ENCODE measurements at places on chromosomes 2 and 18. TPM values are rescaled to one million over a fixed set of nuclear protein-coding genes. Genes with fewer than 3 reads are reported as not detected.
A peak's percentile ranks its signal among the peaks of the same experiment; 100 is the strongest.

GRCh38 chr2:14656146-14656545 is 23.6 kb downstream of the LRATD1 start:
- no peak for DNase-seq

DNA sequence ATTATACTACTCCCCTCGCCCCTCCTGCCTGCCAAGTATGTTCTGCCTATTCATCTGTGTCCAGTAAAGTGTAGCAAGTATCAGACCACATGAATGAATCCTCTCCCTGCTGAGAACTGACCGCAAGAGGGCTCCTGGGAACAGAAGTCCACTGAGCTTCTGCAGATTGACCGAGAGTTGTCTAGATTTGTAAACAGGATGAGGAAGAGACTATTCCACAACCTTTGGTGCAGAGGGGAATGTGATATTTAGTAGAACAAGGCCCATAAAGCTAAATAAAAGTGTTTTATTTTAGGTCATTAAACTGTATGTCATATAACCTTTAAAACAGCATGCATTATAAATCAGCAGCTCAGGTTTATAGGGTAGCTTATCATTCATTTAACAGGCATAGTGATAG is 377.0 kb downstream of the DCC start:
- DNase-seq: peak; percentile 37

LRRTM1 gene
- polyA plus RNA-seq: 2.6 TPM

CACNB4 gene
- polyA plus RNA-seq: 1.1 TPM

TGFA gene
- 5.3 TPM for polyA plus RNA-seq

Data from brain (organoid and tissue), 16 donors.